ENCODE measurements at places on chromosomes 1 and 21.

- DNase-seq, result no peak
Measured at GRCh38 chr1:108880850-108881249, 4.1 kb downstream of the GPSM2 start.

GRCh38 chr1:167533851-167534300, 15.5 kb upstream of the CD247 start:
- peak; percentile 47 for DNase-seq

- peak; percentile 14 for DNase-seq
Measured at GRCh38 chr1:198966519-198966918, 327.7 kb downstream of the PTPRC start.

DNA sequence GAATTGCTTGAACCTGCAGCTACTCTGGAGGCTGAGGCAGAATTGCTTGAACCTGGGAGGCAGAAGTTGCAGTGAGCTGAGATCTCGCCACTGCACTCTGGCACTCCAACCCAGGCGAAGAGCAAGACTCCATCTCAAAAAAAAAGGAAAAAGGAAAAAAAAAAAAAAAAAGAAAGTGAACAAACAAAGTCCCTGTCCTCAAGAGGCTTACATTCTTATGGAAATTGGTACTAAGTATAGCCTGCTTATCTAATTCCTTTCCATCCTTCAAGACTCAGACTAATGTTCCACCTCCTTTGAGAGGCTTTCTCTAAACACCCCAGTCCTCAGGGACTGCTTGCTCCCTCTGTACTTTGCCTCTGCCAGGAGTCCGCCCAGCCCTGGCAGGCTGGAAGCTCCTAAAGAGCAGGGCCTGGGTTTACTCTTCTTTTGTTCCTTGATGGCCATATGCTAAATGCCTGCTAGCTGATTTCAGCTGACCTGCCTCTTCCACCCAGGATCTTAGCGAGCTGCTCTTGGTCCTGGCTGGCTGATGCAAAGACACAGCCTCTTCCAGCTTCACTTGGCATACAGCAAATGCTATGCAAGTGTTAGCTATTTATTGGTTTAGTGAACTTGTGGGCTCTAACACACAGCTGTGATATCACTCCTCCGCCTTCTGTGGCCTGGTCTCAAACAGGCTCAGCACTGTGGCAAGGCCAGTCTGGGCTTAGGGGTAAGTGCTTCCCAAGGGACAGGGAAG, 9.8 kb downstream of the SLC9A1 start:
- DNase-seq, result no peak

- no peak for DNase-seq
Measured at GRCh38 chr1:27379564-27380122, 3.5 kb downstream of the CD164L2 start.

DNA sequence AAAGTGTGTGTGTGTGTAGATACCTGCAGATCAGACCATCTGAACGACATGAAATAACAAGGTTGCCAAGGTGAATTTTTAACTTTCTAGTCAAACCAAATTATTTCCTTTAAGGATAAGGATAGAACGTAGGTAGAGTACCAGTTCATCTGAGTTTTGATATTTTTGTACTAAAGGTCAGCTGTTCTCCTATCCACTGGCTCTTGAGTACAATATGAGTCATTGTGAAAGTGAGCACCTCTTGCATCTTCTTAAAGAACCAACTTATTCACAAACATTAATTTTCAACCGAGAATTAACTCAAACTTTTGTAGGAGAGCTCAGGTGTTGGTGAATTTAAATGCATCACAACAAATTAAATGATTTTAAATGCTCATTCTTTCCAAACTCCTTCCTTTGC, 71.5 kb downstream of the IFI44 start:
- no peak for DNase-seq

- peak; percentile 64 for DNase-seq
Measured at GRCh38 chr1:182633657-182634281, 29.6 kb upstream of the RGS16 start.

GRCh38 chr1:180182643-180183311, 28.1 kb downstream of the QSOX1 start:
- no peak for DNase-seq

- DNase-seq, result no peak
Measured at GRCh38 chr1:108611984-108612383, 48.9 kb downstream of the HENMT1 start.

- DNase-seq, result no peak
Measured at GRCh38 chr1:51553911-51554310, 34.8 kb upstream of the EPS15 start.

DNA sequence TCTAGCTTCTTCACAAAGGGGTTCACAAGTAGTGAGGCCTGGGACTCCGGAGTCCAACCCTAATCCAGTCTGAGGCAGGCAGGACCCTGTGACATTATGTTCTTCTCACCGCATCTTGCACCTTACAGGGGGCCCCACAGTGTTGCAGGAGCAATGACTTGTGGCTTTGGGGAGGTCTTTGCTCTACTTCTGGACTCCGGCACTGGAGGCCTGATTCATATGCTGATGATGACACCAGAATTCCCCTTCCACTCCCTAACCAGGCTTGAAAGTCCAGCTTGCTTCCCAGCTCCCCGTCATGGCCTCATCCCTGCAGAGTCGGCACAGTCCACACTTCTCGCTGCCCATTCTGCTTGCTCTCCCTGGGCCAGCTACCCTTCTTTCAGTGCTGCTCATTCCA, 96.3 kb upstream of the SLC44A3 start:
- DNase-seq, result no peak

- no peak for DNase-seq
Measured at GRCh38 chr1:167543199-167543990, 10.2 kb downstream of the CREG1 start.

DNA sequence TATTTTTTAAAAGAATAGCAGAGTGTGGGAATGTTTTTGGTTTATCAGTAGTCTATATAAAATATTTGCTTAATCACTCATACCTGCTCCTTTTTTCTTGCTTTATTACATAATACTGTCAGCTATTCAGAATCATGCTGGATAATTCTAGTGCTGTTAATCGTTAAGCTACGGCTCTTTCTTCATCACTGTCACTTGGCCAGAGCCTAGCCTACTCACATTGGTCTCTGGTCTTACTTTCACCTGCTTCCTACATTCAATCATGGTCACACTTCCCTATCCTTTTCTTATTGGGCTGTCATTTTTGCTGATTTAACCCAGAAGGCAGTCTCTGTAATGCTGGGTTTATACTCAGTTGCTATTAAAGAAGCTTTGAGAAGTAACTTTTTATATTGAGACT, 2.5 kb downstream of the KLHL20 start:
- no peak for DNase-seq

DNA sequence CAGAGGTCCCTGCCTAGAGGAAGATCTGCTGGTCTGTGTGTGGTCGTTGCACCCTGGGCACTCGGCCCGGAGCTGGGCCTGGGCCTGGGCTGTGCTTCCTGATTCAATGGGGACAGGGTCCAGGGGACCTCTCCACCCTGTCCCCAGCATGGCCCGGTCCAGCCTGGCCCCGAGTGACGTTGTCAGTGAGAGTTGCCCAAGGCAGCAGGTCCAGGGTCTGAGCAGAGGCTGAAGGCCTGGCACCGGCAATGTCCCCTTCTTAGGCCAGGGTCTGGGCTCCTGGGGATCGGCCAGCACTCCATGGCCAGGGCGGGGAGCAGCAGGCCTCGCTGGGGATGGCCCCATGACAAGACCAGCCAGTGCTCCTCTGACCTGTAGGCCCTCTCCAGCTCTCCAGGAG, 15.6 kb upstream of the PEX10 start:
- no peak for DNase-seq

- DNase-seq, result no peak
Measured at GRCh38 chr1:41358131-41359021, 2.9 kb upstream of the FOXO6 start.

DNA sequence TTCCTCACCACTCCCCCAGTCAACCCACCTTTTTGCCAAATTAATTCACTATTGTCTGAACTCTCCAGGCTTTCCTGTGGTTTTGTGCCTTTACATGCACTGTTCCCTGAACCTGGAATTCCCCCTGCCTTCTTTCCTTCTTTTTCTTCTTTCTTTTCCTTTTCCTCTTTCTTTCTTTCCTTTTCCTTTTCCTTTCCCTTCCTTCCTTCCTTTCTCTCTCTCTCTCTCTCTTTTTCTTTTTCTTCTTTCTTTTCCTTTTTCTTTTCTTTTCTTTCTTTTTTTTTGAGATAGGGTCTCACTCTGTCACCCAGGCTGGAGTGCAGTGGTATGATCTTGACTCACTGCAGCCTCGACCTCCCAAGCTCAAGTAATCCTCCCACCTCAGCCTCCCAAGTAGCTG, 56.6 kb upstream of the CDC42BPA start:
- DNase-seq, result no peak

GRCh38 chr1:40783001-40783905, at the start of gene KCNQ4:
TSS of gene KCNQ4 (plus strand) at chr1:40783787. CDS start at chr1:40784094, 307 bp downstream.
- peak; percentile 25 for DNase-seq

DNA sequence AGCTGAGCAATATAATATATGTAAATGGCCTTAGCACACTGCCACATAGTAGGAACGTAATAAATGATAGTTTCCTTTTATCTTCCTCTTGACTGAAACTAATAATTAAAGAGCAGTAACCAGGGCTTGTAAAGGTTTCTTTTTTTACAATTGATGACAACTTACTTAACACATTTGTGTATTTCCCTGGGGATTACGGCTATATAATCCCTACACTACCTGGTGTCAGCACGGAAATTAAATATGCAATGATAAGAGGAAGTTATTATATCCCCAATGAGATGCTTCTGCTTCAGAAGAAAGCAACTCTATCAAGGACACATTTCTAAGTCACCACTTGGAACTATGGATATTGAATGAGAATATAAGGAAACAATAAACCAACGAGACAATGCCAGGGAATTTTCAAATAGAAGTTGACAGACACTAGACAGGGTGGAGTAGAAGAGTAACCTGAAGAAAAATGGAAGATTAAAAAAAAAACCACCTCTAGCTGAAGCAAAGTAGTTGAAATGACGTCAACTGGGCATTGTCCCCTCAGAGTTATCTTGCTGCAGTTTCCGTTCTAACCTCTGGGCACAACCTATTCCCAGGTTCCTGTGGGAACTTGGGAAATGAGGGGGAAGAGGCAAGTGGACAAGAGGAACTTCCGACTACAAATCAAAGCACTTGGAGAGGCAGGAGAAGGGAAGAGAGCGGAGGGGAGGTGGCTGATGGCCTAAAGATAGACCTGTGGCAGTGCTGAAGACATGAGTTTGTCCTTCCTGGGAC, 66.5 kb downstream of the PLPP3 start:
- no peak for DNase-seq

DNA sequence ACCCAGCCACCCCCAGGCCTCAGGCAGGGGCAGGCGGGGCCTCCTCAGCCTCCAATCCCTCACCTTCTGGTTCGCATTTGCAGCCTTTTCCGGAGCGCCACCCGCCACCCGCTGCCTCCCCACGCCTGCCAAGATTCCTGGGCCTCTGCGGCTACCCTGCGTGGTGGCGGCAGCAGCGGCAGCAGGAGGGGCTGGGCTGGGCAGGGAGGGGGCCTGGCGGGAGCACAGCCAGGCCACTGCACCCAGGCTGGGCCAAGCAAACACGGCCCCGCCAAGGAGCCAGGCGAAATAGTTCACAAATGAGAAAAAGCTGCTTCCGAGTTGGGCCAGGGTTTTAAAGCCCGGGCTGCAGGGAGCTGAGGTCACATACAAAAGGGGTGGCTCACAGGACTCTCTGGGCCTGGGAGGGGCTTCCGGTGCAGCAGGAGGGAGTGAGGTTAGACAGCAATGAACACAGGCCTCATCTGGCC, 9.8 kb downstream of the COL8A2 start:
- DNase-seq, result no peak

GRCh38 chr21:34989337-34990151, 59.6 kb downstream of the RUNX1 start:
- no peak for DNase-seq

DNA sequence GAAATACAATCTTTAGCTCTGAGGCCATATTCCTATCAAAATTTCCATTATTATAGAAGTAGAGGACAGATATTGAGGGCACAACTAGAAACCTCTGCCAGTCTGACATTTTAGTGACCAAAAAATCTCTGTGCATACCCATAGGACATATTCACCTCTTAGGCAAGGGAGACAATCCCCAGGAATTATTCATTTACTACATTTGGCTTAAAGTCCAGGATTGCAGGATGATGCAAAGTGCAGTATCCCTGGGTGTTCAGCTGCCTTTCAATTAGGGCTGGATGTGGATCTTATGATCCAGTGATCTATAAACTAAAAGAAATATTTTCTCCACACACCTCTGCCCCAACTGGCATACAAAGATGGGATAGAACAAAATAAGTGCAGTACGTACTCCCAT, 50.9 kb downstream of the PTGS2 start:
- no peak for DNase-seq

GRCh38 chr21:18744840-18745239, 341.3 kb upstream of the TMPRSS15 start:
- no peak for DNase-seq

DNA sequence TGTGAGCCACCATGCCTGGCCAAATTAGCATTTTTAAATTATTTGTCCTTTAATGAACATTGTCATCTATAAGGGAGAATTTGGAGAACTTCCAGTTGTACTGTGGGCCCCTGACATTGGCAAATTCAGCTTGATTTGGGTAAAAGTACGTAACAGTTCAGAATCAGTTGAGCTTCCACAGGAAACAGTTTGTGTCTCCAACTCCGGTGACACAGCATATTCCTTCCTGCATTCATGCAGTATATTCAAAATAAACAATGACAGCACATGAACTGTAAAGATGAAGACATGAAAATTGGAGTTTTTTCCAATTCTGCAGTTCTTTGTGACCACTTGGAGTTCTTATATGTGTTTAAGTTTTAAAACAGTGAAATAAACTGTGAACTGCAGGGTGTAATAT, 28.2 kb downstream of the RNF220 start:
- DNase-seq, result no peak

Data from naive B cell (primary cell).